Eye (tissue), 1 donor: ENCODE measurements at places on chromosomes 7 and 10.

DNA sequence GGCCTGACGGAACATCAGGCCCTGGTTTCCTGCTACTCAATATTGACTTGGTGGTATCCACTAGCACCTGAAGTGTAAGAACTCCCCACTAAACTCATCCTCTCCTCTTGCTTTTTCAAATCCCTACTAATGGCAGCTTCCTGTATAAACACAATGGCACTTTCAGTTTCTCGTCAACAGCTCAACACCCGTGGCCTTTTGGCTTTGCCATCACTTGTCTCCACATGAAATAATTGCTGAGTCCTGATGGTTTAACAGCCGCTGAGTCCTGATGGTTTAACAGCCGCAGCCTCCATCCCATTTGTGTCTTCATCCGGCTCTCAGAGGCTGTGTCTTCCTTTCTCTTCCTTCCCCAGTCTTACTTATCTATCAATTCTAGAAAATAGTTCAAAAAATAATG, 261.4 kb upstream of the PITRM1 start:
- no peak for DNase-seq

DNA sequence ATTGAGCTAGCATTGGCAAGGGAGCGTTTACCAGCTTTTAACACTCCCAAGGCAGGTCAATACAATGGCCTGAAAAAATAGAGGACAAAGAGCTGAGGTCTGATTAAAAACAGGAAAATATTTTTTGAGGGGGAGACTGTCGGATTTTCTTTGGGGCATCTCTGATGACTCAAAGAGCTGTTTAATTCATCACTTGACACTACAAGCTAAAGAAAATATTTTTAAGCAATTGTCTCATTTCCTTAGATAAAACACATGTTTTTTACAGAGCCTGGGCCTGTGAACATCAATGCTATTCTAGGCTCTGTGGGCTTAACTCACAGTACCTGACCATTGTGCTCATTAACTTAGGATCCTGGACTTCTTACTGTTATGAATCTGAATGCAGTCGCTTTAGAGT, 100.8 kb downstream of the NRP1 start:
- no peak for DNase-seq

DNA sequence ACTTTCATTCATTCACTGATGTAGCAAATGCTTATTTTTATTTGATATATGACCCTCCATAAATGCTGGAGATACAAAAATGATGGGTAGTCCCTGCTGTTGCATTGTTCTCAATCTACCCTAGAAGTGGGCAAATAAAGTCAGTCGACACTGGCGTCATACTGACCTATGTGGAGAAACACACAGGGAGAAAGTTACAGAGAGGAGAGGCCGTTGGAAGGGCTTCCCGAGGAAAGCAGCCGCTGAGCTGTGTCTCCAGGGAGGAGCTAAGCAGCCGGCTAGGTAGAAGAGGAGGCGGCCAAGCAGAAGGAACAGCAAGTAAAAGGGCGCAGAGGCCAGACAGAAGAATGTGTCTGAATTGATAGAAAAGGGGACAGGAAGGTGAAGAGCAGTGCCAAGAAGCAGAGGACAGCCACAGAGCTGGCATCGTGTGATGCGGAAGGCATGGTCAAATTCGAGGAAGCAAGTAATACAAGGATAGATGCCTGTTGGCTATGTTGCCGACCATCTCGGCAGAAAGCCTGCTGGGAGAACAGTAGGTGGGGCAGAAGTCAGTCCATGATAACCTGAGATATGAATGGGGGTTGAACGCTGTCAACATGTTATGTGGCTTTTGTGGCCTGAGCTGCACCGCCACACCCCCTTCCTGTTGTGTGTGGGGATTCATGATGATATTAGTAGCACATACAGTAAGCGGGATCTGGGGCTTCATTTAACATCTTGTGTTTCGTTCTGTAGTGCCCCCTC, 25.9 kb downstream of the ST8SIA6 start:
- peak; percentile 49 for DNase-seq

DNA sequence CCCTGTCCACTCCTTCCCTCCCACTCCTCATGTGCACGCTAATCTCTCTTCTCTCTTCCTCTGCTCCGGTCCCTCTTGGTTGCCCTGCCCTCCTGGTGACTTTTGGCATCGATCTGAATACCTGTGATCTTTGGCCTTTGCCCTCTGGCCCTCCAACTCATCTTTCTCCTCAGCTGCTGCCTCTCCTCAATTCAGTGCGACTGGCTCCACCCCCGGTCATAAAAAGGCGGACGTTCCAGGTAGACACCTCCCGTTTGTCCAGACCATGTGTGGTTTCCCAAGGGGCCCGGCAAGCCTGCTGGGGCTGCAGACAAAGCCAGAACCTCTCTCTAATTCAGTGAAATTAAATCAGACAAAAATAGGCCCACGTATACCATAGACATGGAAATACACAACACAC, 96.8 kb downstream of the COL13A1 start:
- DNase-seq: no peak

DNA sequence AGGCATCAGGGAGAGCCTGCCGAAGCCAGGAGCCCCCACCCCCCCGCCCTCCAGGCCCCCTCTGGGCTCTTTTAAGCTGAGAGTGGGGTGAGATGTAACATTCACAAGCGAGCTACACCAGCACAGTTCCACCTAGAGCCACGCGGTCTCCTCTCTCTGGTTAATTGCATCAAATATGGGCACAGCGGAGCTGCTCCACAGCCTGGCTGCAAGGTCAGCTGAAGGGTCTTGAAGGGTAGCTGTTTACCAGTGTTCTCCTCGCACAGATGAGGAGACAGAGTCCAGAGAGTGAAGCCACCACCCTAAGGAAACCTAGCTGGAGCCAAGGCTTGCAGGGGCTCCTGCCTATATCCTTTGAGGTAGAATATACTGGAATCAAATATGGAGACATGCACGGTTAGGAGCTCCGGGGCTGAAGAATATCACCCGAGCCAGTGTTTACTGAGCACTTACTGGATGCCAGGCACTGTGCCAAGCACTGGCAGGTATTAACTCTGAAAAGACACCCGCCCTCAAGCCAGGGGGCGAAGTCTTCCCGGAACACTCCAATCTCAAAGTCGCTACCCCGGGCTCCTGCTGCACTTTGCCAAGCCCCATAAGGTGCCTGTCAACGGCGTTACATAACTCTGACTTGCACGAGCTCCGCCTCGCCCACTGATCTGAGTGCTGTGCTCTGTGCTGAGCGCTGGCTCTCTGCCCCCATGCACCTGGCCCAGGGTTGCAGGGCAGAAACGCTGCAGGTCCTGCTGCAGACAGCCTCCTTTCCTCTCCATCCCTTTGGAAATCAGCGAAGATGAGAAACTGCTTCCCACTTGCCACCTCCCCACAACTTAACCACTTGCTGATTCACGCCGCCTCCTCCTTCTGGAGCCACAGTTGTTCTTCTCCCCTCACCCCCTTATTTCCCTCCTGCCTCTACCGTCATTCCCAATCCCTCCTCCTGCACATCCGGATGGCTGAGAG, 5.4 kb downstream of the CHST15 start:
- peak; percentile 26 for DNase-seq

- peak; percentile 74 for DNase-seq
Measured at GRCh38 chr10:112952282-112953173, 2.5 kb downstream of the TCF7L2 start.

DNA sequence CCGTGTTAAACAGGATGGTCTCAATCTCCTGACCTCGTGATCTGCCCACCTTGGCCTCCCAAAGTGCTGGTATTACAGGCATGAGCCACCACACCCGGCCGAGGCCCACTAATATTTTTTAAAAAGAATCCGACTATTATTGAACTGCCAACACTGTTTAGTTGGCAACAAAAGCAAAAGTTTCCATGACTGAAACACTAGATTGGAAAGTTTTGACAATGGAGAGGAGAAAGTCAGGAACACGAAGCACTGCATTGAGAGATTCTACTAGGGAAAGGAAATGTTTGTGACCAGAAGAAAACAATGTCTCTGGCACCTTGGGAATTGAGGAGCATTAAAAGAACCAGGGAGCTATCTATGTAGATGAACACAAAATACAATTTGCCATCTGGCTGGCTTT, 13.7 kb upstream of the PPP1R9A start:
- no peak for DNase-seq

DNA sequence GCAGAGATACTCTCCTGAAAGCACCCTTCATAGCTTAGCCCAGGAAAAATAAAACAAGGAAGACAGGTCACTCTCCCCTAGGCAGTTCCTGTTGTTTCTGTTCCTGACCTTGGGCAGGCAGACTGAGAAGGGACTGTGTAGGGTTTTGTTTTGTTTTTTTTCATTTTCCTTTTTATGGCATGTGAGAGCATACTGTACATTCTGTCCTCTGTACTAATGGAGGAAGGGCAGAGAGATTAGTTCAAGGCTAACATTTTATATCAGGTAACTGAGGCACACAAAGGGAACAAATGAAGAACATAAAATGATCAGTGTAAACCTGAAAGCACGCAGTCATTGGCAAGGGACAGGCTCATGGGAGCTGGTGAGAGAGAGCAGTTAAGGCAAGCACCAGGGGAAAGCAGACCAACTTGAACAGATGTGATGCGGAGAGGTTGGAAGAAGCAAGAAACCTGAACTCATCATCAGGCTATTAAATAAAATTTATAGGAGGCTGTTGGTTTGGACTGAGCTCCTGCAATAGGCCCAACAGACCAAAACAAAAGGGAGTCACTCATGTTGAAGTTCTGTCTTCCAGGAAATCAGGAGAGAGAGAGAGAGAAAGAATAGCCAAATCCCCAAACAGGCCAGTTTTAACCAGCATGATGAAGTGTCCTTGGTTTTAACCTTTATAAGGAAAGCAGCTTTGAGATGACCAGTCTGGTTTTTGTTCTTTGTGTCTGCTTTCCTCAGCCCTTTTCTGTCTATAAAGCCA, 34.1 kb upstream of the PDCD4 start:
- no peak for DNase-seq

- DNase-seq: no peak
Measured at GRCh38 chr7:138282997-138283396, 177.1 kb upstream of the TRIM24 start.

DNA sequence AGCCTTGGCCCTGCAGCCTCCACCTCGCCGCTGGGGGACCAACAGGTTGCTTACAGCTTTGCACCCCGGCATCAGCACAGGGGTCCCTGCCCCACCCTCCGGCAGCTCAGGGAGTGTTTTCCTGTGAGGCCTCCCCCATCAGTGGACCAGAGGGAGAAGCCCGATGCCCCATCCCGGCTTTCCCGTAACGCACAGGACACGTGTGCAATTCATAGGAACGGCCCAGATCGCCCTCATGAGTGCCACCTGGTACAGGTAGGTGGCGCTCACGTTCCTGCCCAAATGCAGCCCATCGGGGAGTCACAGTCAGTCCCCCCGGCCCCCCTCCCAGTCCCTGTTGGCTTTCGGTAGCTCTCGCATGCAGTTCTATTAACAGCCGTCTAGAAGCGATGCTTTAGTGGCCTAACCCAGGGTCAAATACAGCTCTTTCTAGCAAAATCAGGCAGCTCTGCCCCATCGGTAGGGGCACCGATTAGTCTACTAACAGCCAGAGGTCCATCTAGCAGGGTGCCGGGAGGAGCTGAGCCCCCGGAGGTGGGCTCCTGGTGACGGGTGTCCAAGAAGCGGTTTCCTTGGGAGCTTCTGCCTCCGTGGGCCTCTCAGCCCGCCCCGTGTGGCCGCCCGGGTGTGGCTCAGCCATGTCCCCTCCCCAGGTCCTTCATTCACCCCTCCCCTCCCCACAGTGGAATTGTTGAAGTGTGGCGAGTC, 48.4 kb upstream of the GTF2IRD1 start:
- no peak for DNase-seq

- no peak for DNase-seq
Measured at GRCh38 chr7:108012499-108013430, 9.8 kb upstream of the LAMB1 start.

DNA sequence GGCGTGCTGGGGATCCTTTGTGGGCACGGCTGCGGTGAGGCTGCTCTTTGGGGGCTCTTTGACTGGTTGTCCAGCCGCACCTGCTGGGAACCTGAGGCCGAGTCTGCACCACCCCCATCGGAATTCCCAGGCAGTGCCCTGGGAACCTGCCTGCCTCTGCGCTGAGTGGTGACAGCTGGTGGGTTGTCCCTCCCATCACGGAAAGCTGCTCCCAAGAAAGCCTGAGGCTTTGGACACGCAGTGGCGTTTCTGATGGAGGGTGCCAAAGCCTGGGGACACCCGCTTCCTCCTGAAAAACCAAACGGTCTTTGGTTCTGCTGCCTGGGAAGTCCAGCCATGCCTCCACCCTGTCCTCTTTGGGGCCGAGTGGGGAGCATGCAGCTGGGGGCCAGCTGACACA, 21.4 kb upstream of the SHH start:
- DNase-seq: no peak

DNA sequence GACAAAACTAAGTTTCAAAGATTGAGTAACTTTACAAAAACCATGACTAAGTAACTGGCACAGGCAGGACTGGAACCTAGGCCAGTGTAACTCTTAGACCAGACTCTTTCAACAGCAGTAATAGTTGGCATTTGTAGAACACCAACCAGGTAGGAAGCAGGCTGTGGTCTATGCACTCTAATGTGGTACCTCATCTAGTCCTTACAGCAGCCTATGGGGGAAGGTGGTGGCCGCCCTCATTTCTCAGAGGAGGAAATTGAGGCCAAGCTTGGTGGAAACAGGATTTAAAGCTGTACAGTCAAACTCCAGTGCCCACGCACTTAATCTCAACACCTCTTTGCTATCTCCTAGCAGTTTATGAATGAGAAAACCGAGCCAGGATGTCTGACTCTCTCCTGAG, 165.4 kb upstream of the LRGUK start:
- no peak for DNase-seq

DNA sequence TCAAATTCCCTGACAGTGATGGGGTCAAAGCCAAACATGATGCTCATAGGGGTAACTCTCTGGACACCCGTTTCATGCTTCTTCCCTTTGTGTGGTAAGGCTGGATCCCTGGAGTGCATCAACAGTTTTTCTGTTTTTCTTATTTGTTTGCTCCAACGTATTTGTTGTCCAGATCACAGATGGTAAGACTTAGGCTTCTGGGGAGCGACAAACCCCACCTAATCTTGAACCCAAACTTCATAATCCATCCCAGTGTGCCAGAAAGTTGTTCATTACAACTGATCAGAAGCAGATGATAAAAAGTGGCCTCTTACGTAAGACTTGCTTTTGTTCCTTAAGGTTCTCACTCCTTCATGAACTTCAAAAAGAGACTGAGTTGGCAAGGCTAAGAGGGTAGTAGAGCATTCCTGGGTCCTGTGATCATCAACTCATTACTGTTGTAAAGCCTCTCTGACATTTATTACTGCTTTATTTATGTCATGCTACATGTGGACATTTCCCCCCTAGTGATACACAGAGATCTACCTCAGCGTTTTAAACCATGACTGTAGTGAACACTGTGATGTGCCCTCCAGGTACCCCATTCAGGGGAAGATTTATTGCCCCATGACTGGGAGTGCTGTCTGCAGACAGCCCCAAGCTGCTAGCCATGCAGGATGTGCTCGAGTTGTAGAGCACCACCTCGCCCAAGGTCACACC, 125.6 kb downstream of the CCDC71L start:
- no peak for DNase-seq

DNA sequence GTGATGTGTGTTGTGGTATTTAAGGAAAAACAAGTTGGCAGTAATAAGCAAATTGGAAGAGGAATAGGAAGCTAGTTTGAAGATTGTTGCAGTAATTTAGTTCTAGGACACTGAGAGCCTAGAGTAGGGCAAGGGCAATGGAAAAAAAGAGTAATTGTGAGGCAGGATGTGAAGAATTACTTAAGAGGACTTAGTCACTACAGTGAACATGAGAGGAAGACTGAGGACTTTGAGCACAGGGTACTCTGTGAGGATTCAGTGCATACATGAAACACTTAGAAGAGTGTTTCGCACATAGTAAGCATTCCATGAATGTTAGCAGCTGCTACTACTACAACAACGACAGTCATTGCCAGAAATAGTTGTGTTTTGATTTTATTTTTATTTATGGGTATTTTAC, 30.9 kb upstream of the DKK1 start:
- no peak for DNase-seq

GRCh38 chr7:747186-747585, 20.1 kb upstream of the PRKAR1B start:
- no peak for DNase-seq

- DNase-seq: peak; percentile 39
Measured at GRCh38 chr10:124153023-124153826, 59.8 kb upstream of the CHST15 start.
